Activated T-helper 1 cell treated with anti-CD3 and anti-CD28 coated beads, Interleukin-12 subunit alpha, Interleukin-12 subunit beta, Interleukin-2, Interleukin-4 antibody, amounts not matched to agents 30 ng/mL and 10 ng/mL and 1 ng/mL, durations not matched to agents 14 hours and 24 hours and 36 hours (primary cell): ENCODE measurements at places on chromosomes 13 and 19. TPM values are rescaled to one million over a fixed set of nuclear protein-coding genes. Genes with fewer than 3 reads are reported as not detected.

DNA sequence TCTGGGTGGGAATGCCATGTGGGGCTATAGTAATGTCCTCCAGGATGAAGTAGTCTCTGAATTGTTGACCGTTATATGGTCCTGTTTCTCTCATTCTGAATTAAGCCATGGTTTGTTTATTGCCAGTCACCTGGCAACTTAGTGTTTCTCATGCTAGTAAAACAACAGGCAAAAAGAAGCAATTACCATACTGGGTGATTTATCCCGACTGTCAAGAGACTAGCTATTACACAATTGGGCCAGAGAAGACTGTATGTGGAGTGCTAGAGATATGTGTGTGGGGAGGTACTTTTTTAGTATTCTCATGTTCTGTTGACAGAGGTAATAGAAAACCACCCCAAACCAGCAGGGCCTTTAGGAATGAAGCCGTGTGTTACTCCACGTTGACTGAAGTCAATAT lies 258.2 kb downstream of the TDRD3 start:
- H3K36me3 ChIP-seq: no peaks in the 10 kb centered on the region
- no peak overlapping the region for H3K4me3 ChIP-seq
- no peak overlapping the region for H3K27ac ChIP-seq
- no peaks in the 10 kb centered on the region for H3K4me1 ChIP-seq
- DNase-seq: no peak

- H3K27ac ChIP-seq: no peak overlapping the region
- H3K4me3 ChIP-seq: no peak overlapping the region
- H3K36me3 ChIP-seq: no peaks in the 10 kb centered on the region
- no peak for DNase-seq
Observed at GRCh38 chr13:89695343-89696257, 1651.9 kb upstream of the MIR17HG start.

DNA sequence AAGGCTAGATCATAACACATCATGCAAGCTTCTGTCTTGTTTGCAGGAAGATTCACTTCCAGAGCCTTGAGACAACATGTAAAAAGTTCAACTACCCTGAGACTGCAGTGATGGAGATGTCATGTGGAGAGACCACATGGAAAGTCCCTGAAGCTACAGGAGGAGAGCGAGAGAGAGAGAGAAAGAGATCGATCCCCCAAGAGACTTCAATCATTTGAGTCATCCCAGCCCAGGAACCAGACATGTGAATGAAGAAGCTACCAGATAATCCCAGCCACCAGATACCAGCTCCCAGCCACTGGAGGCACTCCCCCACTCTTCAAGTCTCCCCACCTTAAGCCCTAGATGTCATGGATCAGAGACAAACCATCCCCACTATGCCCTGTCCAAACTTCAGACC lies 10.7 kb upstream of the EVI5L start:
- peaks cover 19% of the 10 kb centered on the region for H3K4me1 ChIP-seq
- no peak overlapping the region for H3K27ac ChIP-seq
- H3K36me3 ChIP-seq: no peaks in the 10 kb centered on the region
- H3K4me3 ChIP-seq: no peak overlapping the region

GRCh38 chr13:50106559-50106958 lies 91.3 kb downstream of the KCNRG start:
- H3K4me3 ChIP-seq: peak overlapping the region; percentile 1
- H3K4me1 ChIP-seq: peaks cover 45% of the 10 kb centered on the region
- H3K36me3 ChIP-seq: peaks cover 23% of the 10 kb centered on the region
- peak overlapping the region; percentile 2 for H3K27ac ChIP-seq
- DNase-seq: no peak

DNA sequence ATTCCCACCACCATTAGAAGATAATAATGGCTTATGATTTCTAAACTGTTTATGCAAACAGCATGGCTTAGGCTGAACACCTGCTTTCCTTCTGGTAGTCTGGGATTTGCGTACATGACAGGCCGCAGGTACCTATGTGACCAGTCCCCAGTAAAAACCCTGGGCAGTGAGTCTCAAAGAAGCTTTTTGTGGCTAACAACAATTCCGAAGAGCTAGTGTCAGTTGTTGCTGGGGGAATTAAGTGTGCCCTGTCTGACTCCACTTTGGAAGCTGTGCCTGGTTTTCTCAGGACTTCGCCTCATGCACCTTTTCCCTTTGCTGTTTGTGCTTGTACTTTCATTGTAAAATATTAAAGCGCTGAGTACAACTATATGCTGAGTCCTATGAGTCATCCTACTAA lies 250.2 kb upstream of the MIR17HG start:
- H3K27me3 ChIP-seq: no peaks in the 10 kb centered on the region
- H3K27ac ChIP-seq: no peak overlapping the region
- no peaks in the 10 kb centered on the region for H3K36me3 ChIP-seq

DNA sequence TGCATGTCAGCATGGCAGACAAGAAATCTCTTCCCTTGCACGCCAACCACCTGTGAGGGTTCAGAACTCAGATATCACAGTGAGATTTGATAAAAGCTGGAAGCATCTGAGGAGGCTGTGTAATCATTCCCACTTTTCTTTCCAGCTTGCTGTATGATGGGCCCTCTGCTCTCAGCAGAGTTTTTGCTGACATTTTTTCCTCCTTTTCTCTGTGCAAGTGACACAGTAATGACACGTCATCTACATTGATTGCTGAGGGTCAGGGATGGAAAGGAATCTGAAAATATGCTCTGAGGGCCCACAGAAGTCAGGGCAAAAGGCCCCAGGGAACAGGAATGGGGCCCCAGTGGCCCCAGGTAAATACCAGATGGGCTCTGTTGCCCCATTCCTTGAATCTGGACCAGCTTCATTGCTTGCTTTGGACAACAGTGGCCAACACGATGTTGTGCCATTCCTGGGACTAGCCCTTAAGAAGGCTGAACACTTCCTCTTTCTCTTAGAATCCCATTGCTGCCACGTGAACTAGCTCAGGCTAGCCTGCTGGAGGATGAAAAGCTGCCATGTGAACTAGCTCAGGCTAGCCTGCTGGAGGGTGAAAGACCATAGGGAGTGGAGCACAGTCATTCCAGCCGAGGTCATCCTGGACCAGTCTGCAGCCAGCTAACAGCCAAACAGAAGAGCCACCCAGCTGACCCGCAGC lies 68.2 kb downstream of the CACNA1A start:
- H3K27ac ChIP-seq: no peak overlapping the region
- H3K36me3 ChIP-seq: no peaks in the 10 kb centered on the region
- no peak overlapping the region for H3K4me3 ChIP-seq
- H3K27me3 ChIP-seq: no peaks in the 10 kb centered on the region
- no peaks in the 10 kb centered on the region for H3K4me1 ChIP-seq

The SYCN gene
- not detected in 2 replicates for total RNA-seq

The TMIGD2 gene
- total RNA-seq: 11.0 and 13.2 TPM in 2 replicates

The PNMA8A gene
- total RNA-seq: not detected in 2 replicates

The HIF3A gene
- total RNA-seq: not detected in 2 replicates

The APBA3 gene
- 45.4 and 48.9 TPM in 2 replicates for total RNA-seq

The LILRB1 gene
- total RNA-seq: not detected in 2 replicates
